Esophagus squamous epithelium (tissue), 5 donors: ENCODE measurements at places on chromosomes 2 and 18. TPM values are rescaled to one million over a fixed set of nuclear protein-coding genes. Genes with fewer than 3 reads are reported as not detected.

DNA sequence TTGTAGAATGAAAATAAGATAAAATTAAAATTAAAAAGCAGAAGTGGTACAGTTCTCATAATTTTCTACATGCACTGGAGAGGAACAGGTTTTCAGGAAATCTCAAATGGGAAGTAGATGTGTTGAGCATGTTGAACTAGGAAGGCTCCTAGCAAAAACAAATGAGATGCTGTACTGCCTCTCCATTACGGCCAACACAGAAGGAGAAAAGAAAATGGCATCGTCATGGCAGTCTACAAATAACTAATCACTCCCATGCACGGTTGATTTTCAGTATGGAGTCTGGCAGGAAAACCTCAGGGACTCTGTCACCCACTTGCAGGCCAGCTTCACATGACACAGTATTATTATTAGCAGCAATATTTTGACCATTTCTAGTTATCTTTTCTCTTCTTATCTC, 278.7 kb downstream of the NRXN1 start:
- H3K27me3 ChIP-seq, result no peaks in the 10 kb centered on the region
- no peaks in the 10 kb centered on the region for H3K4me1 ChIP-seq
- no peak overlapping the region for H3K4me3 ChIP-seq
- no peak overlapping the region for H3K27ac ChIP-seq
- no peak for DNase-seq
- no peaks in the 10 kb centered on the region for H3K36me3 ChIP-seq

GRCh38 chr2:1798115-1798784, 53.9 kb upstream of the PXDN start:
- H3K27me3 ChIP-seq, result peaks cover 7% of the 10 kb centered on the region
- no peak for DNase-seq
- H3K27ac ChIP-seq, result no peak overlapping the region
- H3K4me3 ChIP-seq, result no peak overlapping the region
- no peaks in the 10 kb centered on the region for H3K36me3 ChIP-seq

- no peak for DNase-seq
- H3K27ac ChIP-seq, result no peak overlapping the region
- H3K4me3 ChIP-seq, result no peak overlapping the region
- H3K36me3 ChIP-seq, result no peaks in the 10 kb centered on the region
- H3K27me3 ChIP-seq, result no peaks in the 10 kb centered on the region
Measured at GRCh38 chr18:28040716-28041115, 136.2 kb downstream of the CDH2 start.

DNA sequence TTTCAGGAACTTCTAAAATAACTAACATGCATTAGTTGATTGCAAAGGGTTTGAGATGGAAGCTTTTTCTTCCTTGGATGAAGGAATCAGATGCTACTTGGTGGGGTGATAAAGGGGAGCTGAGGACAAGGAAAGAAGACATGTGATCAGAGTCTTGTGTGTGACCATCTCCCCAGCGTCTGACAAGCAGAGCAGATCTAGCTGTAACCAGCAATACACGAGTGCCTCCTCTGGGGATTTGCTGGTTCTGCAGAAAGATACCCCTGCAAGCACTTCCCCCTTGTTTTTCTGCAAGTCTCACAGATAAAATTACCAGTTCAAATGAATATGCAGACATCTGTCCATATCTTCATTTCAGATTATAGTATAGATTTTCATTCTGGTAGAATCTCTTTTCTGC, 2.7 kb downstream of the CDH7 start:
- no peak overlapping the region for H3K27ac ChIP-seq
- H3K4me1 ChIP-seq, result no peaks in the 10 kb centered on the region
- no peak for DNase-seq

- no peaks in the 10 kb centered on the region for H3K27me3 ChIP-seq
- no peak overlapping the region for H3K4me3 ChIP-seq
- H3K4me1 ChIP-seq, result peaks cover 15% of the 10 kb centered on the region
- no peak for DNase-seq
Measured at GRCh38 chr18:12838178-12838634, 45.8 kb downstream of the PTPN2 start.

DNA sequence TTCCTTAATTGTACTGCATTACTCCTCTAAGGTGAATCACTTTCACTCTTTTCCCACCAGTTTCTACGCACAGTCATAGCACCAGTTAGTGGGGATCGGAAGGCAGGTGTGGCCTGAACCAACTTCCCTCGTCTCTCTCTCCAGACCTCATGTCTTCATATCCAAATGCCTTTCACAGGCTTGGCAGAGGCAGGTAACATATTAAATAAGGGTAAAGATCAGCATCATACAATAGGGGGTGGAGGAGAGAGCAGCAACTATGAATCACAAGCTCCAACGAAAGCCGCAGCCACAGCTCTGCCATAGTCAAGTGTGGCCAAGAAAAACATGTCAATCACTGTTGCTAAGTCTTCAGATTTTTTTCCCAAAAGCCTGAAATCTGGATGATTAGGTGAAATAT, 40.3 kb downstream of the AP1S3 start:
- no peak overlapping the region for H3K4me3 ChIP-seq
- peak overlapping the region; percentile 34 for H3K27ac ChIP-seq
- no peaks in the 10 kb centered on the region for H3K27me3 ChIP-seq
- no peak for DNase-seq
- H3K36me3 ChIP-seq, result no peaks in the 10 kb centered on the region

DNA sequence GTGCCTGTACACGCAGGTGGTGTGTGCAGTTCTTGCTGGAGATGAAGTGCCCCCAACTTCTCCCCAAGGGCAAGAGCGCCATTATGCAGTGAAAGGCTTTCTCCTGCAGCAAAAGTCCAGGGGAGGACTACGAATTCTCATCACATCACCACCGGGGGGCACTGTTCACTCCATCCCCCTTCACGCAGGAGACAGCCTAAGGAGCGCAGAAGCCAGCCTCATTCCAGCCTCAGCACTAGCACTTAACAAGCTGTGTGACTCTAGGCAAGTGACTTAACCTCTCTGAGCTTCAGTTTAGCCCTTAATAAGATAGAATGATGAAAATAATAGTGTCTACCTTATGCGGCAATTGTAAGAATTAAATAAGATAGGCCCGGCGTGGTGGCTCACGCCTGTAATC, 32.3 kb downstream of the DNMT3A start:
- peaks cover 90% of the 10 kb centered on the region for H3K4me1 ChIP-seq
- no peak for DNase-seq
- H3K4me3 ChIP-seq, result no peak overlapping the region
- no peaks in the 10 kb centered on the region for H3K27me3 ChIP-seq

DNA sequence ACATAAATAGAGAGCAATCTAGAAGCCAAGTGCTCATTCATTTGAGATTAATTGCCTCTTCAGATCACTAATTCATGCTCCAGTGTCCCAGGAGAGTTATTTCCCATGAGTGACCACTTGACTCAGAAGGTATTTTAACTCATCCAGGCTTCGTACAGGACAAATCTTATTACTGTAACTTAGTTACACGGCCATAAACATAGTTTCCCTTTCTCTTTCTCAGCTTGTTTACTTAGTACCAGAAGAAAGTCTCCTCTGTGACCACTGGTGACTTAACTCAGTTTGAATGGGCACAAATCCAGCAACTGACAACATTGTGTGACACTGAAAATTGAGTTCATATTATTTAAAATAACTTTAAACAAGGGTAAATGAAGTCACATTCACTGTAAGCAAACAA, 25.3 kb downstream of the MMADHC start:
- DNase-seq, result no peak
- H3K27me3 ChIP-seq, result no peaks in the 10 kb centered on the region
- peaks cover 22% of the 10 kb centered on the region for H3K36me3 ChIP-seq

GRCh38 chr2:202377207-202377761, 1.2 kb downstream of the BMPR2 start:
- H3K4me1 ChIP-seq, result peaks cover 10% of the 10 kb centered on the region
- no peaks in the 10 kb centered on the region for H3K36me3 ChIP-seq
- H3K27ac ChIP-seq, result peak overlapping the region; percentile 98

DNA sequence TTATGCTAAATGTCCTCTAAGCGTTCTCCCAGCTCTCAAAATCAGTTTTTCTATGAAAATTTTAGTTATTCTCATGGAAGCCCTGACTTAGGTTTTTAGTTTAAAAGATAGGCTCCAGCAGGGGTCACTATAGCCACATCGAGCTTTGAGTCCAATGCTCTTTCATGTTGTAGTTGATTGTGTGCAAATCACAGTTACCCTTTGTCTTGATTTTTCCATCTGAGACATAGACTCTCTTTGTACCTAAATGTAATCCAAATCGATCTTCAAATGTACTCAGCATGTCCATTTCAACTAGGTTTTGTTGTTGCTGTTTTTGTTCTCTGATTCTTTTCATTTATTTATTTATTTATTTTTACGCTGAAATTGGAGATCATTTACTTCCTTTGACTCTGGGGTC, 26.4 kb upstream of the MSTN start:
- H3K4me3 ChIP-seq, result no peak overlapping the region
- no peaks in the 10 kb centered on the region for H3K4me1 ChIP-seq
- no peaks in the 10 kb centered on the region for H3K36me3 ChIP-seq
- no peak for DNase-seq
- H3K27me3 ChIP-seq, result no peaks in the 10 kb centered on the region
- no peak overlapping the region for H3K27ac ChIP-seq

DNA sequence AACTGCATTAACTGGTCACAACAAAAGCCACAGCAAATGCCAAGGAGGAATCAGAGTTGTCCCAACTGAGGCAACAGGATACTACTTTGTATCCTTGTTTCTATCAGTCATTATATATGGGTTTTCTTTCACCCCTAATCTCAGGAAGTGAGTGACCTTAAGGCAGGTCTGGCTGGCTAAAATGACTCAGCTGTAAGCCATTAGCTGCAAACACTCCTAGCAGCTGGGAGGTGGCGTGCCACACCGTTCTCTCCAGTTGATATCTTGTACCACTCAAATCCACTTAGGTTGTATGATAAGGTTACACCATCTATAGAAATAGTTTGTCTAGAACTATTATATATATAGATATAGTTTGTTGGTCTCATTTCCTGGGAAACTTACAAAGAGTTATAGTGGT, 171.1 kb upstream of the MC4R start:
- H3K4me1 ChIP-seq, result no peaks in the 10 kb centered on the region
- H3K27ac ChIP-seq, result no peak overlapping the region
- H3K27me3 ChIP-seq, result no peaks in the 10 kb centered on the region
- H3K4me3 ChIP-seq, result no peak overlapping the region

The SNED1 gene
- total RNA-seq, result 3.3 TPM

The DHRS9 gene
- total RNA-seq, result 19.6 TPM

The CD207 gene
- total RNA-seq, result 1.1 TPM

The MTLN gene
- total RNA-seq, result 73.8 TPM

The GPAT2 gene
- total RNA-seq, result 0.62 TPM

The RAB27B gene
- 17.5 TPM for total RNA-seq
